ENCODE measurements at places on chromosomes 1 and 21.

GRCh38 chr1:97593192-97593591 lies 327.6 kb downstream of the DPYD start:
- no peak for DNase-seq

GRCh38 chr1:244552336-244552735 lies 91.3 kb downstream of the CATSPERE start:
- DNase-seq: no peak

- no peak for DNase-seq
These were observed 3.2 kb upstream of the LRRN2 start for GRCh38 chr1:204688776-204689175.

DNA sequence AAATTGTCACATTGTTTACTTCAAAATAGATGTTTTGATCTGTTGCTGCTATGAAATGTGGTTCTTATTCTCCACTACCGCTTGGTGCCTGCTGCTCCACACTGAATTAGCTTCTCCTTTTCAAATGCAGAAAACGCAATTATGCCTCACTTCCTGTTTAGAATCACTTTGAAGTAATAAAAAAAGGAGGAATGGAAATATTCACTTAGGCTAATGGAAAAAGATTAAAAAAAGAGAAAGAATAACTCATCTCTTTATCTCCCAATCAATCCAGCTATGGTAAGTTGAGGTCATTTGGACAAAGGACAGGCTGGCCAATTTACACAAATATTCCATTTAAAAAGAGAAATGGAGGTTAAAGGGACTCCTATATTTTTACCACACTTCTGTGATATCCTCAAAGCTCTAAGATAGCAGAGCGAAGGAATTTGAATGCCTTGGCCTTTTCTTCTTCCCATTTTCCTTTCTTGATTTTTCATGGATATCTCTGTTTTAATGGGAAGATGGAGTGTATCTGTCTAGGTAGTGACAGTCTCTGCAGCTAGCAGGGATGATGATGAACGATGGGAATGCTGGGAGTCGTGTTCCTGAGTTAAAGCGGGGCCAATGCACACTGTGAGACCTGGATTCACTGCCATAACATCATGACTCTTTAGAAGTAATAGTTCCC lies 35.7 kb downstream of the RGS5 start:
- no peak for DNase-seq

DNA sequence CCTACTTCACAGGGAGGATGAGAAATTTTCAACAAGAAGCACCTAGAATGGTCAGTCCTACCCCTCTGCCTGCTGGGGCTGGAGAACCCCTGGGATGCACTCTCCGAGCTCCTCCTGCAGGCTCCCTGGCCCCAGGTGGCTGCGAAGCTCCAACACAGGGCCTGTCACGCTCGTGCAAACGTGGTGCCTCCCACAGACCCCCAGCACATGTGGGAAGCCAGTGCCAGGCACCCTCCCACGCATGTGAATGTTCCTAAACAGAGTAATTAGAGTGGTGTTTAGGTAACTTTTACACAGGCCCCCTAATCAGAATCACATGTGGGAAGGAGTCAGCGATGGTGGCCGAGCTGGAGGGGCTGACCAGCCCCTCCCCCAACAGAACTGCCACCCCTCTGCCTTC lies 28.4 kb downstream of the GLIS1 start:
- DNase-seq: no peak

DNA sequence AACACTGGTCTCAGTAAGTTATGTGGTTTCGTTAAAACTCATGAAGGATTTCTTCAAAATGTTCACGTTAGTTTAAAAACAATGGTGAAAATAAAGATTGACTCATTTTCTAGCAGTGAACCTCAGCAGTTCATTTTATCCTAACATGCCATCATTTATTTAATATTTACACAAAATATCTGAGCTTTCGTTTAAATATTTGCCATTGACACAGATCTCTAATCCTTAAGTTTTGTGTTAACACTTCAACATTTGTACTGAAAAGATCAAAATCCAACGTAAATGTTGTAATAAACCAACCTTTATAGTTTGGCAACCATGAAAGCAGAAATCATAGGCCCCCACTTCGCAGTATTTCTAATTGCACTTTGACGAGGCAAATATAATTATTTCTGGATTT lies 1129.5 kb downstream of the PLA2G4A start:
- no peak for DNase-seq

DNA sequence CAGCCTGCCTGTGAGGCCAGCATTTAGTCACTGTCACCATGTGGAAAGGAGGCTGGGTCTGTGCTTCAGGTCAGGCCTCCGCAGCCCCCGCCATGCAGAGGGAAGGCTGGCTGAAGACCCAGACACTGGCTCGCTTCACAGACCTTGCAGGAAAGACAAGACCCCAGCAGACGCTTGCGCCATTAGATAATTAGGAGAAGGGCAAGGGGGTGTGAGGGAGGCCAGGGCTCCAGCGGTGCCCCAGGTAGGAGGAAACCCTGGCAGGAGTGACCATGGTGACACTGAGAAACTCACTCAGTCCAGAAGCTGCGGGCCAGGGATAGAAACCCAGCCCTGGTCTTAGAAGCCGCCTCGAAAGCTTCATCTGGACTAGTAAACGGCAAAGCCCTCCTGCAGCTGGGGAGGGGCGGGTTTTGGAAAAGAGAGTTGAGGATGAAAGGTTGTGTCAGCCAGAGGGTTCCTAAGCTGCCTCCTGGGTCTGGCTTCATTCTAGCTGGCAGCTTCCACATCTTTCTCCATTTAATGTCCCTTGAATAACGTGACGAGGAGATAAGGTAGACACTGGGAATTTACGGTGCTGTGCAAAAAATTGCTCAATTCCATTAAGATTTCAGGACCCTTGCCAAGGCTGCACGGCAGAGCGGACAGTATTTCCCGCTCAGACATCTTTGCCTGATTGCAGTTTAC lies 294.1 kb upstream of the VAMP3 start:
- no peak for DNase-seq

DNA sequence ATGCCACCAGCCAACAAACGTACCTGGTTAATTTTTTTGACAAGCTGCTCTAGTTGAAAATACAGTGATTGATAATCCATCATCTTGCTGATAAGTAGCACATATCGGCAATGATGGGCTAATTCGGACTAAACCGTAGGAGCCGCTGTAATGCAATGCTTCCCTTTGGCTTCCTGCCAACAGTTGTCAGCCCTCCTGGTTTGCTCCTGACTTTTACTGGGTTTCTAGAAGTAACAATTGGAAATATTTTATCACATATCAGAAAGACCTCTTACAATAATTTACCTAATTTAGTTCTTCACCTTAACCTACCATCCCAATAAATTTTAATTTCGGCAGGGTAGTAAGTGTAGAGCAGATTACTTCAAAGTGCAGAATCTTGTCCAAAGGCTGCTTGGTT lies 148.5 kb downstream of the DHRS3 start:
- DNase-seq: no peak

DNA sequence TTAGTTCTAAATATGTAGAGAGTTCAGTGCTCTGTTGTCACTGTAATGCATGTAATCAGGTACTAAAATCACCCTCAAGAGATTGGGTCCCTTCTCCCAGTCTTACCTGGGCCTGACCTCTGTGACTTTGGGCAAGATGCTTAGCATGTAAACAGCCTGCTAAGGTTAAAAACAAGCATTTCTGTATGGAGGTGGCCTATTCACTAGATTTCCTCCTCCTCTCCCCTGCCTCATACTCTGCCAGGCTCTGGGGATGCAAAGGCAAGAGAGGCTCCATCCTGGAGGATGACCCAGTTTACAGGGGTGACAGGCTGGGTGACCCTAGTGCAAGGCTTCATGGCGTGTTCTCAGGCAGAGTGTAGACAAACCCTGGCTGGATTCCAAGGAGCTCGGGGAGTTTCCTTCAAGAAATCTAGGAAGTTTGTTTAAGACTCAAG lies 28.8 kb downstream of the VANGL2 start:
- DNase-seq: no peak

GRCh38 chr1:37663426-37664000 lies 28.8 kb upstream of the CDCA8 start:
- no peak for DNase-seq

DNA sequence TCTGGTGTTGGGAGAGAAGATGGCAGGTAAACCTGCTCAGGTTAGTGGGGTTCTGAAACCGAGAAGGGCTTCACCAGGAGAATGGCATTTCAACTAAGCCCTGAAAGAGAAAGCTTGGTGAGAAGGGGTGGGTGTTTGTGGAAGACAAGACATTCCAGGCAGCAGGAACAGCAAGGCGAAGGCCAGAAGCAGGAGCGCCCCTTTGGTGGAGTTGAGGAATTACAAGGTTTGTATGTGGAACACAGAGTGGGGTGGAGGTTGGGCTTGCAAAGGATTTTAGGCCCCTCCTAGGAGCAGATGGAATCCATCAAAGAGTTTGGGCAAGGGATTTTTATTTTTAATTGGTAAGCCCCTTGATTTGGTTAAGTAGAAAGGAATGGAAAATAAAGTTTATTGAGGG lies 24.8 kb upstream of the ELOA start:
- DNase-seq: no peak

All from activated CD8-positive, alpha-beta memory T cell treated with anti-CD3 and anti-CD28 coated beads, Interleukin-2, amount 50 U/mL, for 48 hours (primary cell).